HT-29 (cell line): ENCODE measurements at places on chromosomes 16 and 17. TPM values are rescaled to one million over a fixed set of nuclear protein-coding genes. Genes with fewer than 3 reads are reported as not detected.

Gene RTN4RL1
- not detected in 2 replicates for total RNA-seq

Gene NEUROD2
- total RNA-seq, result 0.13 TPM in 1 of 2 replicates, not detected in the other

Gene NLRC5
- 4.2 and 8.2 TPM in 2 replicates for total RNA-seq

Gene SGCA
- total RNA-seq, result not detected in 2 replicates

Gene KRT28
- total RNA-seq, result not detected in 2 replicates

Gene CCL15
- 6.1 and 8.4 TPM in 2 replicates for total RNA-seq

Gene SNAI3
- 1.2 and 1.7 TPM in 2 replicates for total RNA-seq

Gene NKD1
- 0.10 and 0.13 TPM in 2 replicates for total RNA-seq

Gene LYRM9
- total RNA-seq, result 0.64 and 2.2 TPM in 2 replicates

Gene ZFPM1
- total RNA-seq, result 9.2 and 15.3 TPM in 2 replicates

Gene CNGB1
- total RNA-seq, result not detected in 2 replicates

Gene KRTAP3-2
- not detected in 2 replicates for total RNA-seq

Gene HOXB6
- total RNA-seq, result 160 and 174 TPM in 2 replicates

Gene TP53TG3C
- total RNA-seq, result not detected in 2 replicates

Gene FBXO47
- total RNA-seq, result not detected in 2 replicates

Gene CDYL2
- 0.68 and 1.1 TPM in 2 replicates for total RNA-seq

Gene PRSS21
- not detected in 2 replicates for total RNA-seq

Gene CMTM2
- total RNA-seq, result not detected in 2 replicates

Gene TBC1D3H
- total RNA-seq, result not detected in 2 replicates

Gene KRTAP4-5
- not detected in 2 replicates for total RNA-seq

Gene TMEM204
- 0.61 and 0.78 TPM in 2 replicates for total RNA-seq

Gene ANKRD40CL
- total RNA-seq, result 0.99 and 1.1 TPM in 2 replicates

Gene IL17C
- 0.28 TPM in 1 of 2 replicates, not detected in the other for total RNA-seq

Gene MT1F
- 4.7 and 5.6 TPM in 2 replicates for total RNA-seq

Gene PRAC2
- 0.76 TPM in 1 of 2 replicates, not detected in the other for total RNA-seq

Gene CCDC92B
- total RNA-seq, result 0.18 TPM in 2 replicates

Gene GPR142
- 0.15 and 1.3 TPM in 2 replicates for total RNA-seq

Gene CSH1
- total RNA-seq, result not detected in 2 replicates

Gene VAT1L
- 0.05 TPM in 1 of 2 replicates, not detected in the other for total RNA-seq

Gene DNAI2
- total RNA-seq, result not detected in 2 replicates

Gene HCRT
- total RNA-seq, result not detected in 2 replicates

Gene SAMD14
- total RNA-seq, result 1.9 and 3.4 TPM in 2 replicates

Gene DRC3
- total RNA-seq, result 0.03 and 0.78 TPM in 2 replicates

Gene ABCA8
- not detected in 2 replicates for total RNA-seq

Gene KRTAP1-5
- total RNA-seq, result not detected in 2 replicates

Gene CETP
- not detected in 2 replicates for total RNA-seq

Gene TEX19
- 0.10 and 1.1 TPM in 2 replicates for total RNA-seq

Gene PRRT2
- 0.23 TPM in 1 of 2 replicates, not detected in the other for total RNA-seq

Gene HID1
- 27.5 and 36.2 TPM in 2 replicates for total RNA-seq

Gene RRAD
- total RNA-seq, result 0.08 and 1.7 TPM in 2 replicates

Gene STX4
- 17.1 and 17.9 TPM in 2 replicates for total RNA-seq

Gene ZACN
- not detected in 2 replicates for total RNA-seq
